ENCODE measurements at places on chromosomes 3 and 15.

- no peak for DNase-seq
These were observed 47.2 kb upstream of the RASA2 start for GRCh38 chr3:141439589-141439988.

DNA sequence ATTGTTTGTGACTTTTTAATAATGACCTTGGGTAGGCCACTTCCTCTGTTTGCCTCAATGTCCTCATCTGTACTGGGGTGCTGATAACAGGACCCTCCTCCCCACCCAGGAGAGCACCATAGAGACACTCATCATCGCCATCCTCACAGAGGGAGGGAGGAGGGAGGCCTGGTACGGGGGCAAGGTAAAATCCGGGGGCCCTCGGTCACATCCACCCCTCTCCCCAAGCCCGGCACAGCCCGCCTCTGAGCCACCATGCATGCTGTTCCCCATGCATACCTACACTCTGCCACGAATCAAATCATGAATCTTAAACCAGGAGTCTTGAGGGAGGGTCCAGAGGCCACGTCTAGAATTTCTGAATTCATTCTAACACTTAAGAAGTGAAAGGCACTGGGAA lies 74.9 kb upstream of the IQSEC1 start:
- DNase-seq = no peak

DNA sequence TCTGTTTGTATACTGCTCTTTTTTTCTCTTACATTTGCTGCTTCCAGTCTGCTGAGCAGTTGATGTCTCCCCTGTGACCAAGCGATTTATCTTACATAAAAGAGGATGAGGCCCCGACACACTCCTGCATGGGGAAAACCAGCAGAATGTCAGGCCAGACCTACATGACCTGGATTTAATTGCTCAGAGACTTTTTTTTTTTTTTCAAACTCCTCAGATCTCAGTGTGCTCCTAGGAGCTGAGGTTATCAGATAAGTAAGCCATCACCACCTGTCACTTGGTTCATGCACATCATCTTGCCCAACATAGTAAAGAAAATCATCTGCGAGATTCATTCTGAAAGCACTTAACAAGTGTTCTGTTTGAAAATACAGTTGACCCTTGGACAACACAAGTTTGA lies 163.1 kb downstream of the PLCL2 start:
- DNase-seq = no peak

- no peak for DNase-seq
These were observed 43.4 kb upstream of the PCSK6 start for GRCh38 chr15:101532865-101533264.

- no peak for DNase-seq
These were observed 121.5 kb upstream of the LRRFIP2 start for GRCh38 chr3:37295925-37296324.

DNA sequence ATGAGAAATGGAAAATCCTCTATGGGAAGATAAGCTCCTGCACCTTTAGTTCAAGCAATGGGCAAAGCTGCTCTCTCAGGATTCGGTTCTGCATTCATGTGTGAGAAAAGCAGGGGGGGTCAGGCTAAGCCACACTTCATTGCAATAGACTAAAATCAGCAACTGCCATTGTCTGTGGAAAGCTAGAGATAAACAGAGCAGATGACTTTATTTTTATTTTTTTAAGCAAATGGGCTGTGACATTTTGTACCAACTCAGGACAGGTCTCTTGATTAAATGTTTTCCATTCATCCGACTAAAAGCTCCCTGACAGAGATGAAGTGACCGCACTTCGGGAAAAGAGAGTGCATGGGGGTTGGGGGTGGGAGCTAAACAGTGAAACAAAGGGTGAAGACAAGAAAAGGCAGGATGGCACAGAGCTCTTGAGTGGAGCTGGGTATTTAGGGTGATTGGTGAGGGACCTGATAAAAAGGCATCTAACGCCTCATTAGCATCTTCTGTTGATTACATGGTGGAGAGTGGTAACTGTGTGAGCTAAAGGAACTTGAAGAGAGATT lies 987.4 kb downstream of the TUSC7 start:
- no peak for DNase-seq

DNA sequence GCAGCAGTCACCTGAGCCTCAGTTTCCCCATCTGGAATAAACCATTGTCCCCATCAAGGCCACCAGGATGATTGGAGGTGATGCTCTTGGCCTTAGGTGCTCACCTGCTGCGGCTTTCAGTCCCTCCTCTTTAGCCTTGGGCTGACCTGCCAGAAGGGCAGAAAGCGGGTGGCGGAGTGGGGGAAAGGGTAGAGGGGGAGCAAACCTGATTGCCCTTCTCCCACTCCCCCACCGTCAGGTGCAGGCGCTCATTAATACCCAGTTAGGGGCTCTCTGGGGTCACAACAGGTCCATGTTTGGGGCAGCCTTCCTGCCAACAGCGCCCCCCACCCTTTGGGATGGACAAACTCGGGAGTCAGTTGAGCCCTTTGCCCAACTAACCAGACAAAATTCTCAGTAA lies 50.5 kb downstream of the GRIP2 start:
- DNase-seq = no peak

GRCh38 chr15:58541410-58542087 lies 109.8 kb downstream of the LIPC start:
- DNase-seq = no peak

DNA sequence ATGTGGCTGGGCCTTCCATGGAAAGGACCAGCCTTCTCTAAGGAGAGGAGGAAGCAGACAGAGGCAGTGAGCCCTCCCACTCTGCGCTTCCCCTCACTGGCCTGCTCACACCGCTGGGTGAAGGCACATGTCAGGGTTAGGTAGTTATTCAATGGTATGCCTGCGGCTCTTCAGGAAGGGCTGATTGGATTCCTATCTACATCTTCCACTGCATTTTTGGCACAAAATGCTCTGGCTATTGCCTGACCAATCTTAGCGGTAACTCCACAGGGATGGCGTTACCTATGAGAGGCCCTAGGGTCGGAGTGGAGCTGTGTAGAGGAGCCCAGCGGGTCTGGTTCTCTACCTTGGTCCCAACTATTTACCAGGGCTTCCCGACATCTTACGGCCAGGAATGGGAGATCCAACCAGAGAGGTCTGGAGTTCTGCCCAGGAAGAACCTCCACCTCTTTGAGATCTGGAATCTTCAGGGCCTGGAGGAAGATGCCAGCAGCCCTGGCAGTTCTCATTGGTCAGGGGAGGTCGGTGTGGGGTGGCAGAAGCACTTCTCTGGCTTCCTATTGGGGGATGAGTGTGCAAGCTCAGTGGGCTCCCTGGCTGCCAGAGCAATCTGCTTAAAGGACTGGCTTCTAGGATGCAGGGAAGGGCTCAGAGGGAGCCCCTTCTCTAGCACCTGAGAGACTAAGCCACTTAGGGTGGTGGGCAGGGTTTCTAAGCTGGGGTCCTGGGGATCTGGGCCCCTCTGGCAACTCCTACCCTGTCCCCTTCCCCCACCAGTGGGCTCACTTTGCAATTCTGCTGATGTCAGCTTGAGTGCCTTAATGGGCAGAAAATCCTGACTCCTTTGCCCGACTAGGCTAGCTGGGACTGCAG lies 24.3 kb downstream of the SNX33 start:
- DNase-seq = no peak

DNA sequence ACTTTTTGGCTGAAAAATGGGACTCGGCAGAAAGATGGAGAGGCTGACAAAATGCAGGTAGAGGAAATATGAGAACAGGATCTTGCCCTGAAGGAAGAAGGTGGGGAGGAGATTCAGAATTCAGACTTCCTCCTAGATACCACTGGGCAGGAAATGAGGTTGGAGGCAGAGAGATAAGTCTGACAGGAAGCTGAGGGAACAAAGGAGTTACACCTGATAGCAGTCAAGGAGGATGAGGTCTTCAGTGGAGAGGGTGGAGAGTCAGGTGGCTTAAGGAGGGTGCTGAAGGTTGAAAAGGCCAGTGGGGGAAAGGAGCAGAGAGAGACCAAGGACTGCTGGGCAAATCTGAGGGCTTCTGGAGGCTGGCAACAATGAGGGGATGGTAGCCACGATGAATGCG lies 56.8 kb downstream of the CCR4 start:
- DNase-seq = peak; percentile 31

DNA sequence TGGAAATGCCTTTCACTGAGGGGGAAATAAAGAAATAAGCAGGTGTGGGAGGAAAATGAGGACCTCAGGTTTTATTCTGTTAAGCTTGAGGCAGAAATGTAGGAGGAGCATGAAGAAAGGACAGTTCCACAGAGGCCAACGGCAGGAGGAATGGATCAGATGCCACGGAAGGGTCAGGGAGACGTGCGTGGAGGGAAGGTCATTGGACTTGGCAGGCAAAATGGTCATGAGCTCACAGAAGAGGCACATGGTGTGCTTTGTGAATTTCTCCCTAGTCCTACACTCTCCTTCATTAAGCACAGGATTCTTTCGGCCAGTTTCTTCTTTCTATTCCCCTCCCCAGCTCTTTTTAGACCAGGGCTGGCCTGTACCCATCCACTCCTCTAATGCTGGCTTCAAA lies 32.5 kb upstream of the THSD4 start:
- no peak for DNase-seq

DNA sequence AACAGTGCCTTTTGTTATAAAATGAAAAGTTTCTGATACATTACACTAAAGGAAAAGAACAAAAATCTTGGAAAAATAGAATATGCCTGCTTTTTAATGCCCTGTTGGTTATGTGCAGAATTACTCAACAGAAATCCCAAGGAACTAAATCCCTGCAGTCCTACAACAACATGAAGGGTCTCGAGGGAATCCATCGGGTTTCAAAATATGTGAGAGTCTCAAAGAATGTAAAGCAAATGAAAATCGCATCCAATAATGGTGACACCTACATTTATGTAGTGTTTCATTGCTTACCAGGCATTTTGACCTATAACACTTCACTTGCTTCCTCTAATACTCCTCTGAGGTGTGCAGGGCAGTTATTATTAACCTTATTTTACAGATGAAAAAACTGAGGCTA lies 411.3 kb downstream of the FOXP1 start:
- DNase-seq = no peak

DNA sequence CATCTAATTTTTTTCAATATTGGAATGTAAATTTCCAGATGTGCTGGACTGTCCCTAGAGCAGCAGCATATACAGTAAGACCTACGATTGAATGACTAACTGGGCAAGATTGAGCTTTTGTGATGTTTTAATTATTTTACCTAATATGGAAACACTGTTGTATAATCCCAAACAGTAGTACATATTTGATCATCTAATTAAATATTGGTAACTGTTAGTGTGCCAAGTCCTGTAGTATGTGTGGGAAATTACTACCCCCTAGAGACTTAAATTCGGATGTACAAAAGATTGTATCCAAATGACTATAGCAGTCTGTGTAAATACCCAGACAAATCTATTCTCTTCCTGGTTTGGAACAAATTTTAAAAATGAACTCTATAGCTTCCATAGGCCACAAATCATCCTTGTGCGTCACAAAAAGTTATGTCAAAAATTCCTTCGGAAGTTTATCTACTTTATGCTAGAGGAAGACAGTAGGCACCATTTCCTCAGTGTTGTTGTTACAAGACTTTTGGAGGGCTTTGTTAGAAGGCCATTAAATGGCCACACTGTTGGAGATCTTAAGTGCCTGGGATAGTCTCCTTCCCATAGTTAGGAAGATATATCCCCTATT lies 41.6 kb downstream of the NKIRAS1 start:
- DNase-seq = no peak

GRCh38 chr3:46469680-46470357 lies 5.1 kb upstream of the LTF start:
- no peak for DNase-seq

DNA sequence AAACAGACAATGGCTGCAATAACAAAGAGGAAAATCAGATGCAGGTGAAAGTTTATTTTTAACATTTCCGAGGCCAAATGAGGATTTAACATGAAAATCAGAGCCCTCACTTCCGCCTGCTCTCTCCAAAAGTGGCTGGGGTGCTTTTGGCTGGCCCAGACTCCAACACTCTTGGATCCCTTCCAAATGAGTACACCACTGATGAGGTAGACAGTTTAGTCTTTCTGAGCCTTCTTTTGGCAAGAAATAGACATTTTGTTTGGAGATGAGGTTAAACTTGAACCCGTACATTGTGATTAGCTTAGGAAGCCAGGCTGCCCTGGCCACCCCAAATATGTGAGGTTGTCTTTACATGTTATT lies 51.0 kb upstream of the TRA2B start:
- DNase-seq = peak; percentile 34

GRCh38 chr3:8445861-8446260 lies 55.8 kb upstream of the LMCD1 start:
- no peak for DNase-seq

DNA sequence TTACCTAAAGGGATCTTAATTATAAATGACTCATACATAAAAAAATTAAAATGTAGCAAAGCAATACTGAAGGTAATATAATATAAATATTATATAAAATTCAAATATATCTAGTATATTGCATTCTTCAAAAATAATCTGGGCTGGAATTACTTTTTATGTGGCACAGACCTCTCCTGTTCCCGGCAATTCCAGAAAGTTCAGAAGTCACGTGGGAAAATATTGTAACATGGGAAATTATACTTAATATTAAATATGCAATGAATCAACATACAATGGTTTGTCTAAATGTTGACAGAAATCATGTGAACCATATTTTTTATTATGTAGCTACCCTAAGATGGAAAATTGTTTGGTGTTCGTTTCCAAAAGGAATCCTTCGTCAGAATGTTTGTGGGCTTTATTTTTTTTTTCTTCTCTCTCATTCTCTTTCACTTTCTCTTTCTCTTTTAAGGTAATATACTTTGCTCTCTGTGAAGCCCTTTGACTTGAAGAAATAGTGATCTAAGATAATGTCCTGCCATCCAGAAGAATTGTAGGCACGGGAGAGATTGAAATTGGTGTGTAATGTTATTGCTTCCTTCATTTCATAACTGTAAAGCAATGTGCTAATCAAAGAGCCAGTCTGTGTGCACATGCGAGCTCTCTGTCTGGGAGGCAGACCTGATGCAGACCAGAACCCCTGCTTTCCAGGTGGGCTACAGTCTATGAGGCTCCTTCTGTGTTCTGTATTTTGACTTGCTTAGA lies 559.4 kb downstream of the NR2F2 start:
- no peak for DNase-seq

GRCh38 chr15:92803852-92804609 lies 96.1 kb upstream of the CHD2 start:
- DNase-seq = no peak

DNA sequence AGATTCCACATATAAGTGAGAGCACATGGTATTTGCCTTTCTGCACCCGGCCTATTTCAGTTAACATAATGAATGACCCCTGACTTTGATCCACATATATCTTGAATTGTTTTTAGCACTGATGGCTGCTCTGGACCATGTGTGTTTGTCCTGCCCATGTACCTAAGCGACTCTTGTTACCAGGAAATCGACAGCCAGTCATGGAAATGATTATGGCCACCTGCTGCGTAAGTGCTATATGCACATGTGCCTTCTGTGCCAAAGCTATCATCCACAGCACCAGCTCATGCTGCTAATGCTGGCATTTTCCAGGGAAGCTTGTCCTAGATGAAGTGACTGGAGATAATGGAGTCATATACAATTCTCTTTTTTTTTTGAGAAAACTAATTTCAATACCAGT lies 103.7 kb downstream of the PEX5L start:
- no peak for DNase-seq

- DNase-seq = peak; percentile 42
These were observed 279.1 kb upstream of the THRB start for GRCh38 chr3:24773798-24774197.

Measured in OCI-LY7 (cell line).